ENCODE measurements at places on chromosomes 13 and 19.

DNA sequence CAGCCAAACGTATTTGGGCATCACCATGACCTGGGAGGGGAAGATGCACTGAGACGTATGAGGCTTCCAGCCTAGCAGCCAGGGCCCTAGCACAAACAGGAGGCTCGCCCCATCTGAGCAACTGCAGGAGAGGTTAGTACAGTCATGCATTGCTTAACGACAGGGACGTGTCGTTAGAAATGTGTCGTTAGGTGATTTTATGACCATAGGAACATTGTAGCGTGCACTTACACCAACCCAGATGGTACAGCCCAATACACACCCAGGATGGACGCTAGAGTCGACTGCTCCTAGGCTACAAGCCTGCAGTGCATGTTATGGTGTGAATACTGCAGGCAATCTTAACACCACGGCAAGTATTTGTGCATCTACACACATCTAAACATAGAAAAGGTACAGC is 9.3 kb downstream of the CD177 start:
- DNase-seq = no peak

- no peak for DNase-seq
These were observed 3.6 kb upstream of the HAMP start for GRCh38 chr19:35278578-35279284.

GRCh38 chr19:35266520-35267352 is 2.0 kb upstream of the USF2 start:
- no peak for DNase-seq

- no peak for DNase-seq
These were observed 9.8 kb downstream of the MVB12A start for GRCh38 chr19:17429641-17430113.

DNA sequence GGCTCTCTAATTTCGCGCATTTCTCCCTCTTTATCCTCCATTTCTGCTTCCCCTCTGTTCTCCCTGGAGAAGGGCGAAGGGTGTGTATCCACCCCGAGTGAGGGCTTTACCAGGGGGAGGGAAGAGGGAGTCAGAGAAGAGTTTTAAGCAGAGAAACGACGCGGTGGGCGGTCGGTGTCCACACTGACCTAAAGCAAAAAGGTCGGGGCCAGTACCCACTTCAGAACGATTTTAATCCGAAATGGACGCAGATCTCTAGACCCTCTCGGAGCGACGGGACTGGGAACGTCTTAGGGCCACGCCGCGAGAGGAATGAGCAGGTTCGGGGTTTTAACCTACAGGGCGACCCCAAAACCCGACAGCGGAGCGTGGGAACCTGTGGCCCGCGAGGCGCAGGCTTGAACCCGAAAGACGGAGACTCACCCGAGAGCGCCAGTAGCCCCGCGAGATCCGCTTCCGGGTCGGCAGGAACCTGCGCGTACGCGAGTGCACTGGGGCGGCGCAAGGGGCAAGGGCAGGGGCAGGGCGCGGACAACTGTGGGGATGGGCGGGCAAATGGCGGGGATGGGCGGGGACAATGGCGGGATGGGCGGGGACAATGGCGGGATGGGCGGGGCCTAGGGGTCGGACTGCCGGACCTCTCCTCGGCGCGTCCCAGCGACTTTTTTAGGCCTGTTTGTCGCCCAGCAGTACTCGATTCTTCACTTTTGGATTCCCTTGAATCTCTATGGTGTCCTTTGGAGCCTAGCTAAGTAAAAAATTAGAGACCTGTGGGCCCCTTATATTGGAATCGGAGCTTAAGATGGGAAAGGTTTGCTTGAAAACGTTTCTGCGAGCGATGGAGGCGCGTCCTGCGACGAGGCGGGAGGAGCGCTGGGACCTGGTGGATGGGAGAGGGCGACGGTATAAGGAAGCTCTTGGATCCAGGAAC is at the start of gene ZNF677:
ZNF677 (minus strand) TSS at position 463 of the 931 bp plus-strand sequence. CDS start 3,323 bp downstream, outside the sequence.
- DNase-seq = peak; percentile 95

DNA sequence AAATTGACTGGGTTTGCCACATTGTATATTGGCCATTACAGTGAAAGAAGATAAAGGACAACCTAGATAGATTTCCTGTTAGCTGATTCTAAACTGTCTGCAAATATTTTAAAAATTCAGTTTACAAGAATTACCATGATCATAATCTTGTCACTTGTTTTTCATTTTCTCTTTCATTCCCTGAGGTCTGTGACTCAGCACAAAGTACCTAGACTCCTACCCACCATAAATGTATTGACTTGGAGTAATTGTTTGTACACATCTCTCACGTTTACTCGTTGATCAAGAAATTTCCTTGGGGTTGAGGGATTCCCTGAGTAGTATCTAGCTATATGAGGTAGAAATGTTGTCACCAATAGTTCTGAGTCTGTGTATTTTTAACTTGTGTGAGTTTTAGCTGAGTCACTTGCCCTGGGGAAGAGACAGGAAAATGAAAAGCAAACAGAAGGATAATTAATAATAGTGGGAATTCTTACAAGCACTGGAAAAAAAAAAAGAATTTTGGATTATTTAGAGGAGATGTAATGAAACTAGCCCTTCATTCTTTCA is 299.2 kb upstream of the DACH1 start:
- DNase-seq = no peak

DNA sequence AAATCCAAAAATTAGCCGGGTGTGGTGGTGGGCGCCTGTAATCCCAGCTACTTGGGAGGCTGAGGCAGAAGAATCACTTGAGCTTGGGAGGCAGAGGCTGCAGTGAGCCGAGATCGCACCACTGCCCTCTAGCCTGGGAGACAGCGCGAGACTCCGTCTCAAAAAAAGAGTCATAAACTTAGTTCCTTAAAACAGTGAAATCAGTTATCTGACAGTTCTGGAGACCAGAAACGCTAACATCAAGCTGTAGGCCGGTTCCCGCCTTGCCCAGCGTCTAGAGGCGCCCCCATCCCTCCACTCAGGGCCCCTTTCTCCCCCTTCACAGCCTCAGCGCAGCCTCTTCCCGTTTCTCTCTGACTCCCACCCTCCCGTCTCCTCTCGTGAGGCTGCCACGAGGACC is 11.9 kb downstream of the ADAT3 start:
- no peak for DNase-seq

- DNase-seq = no peak
These were observed 463.4 kb upstream of the MIR17HG start for GRCh38 chr13:90884066-90884465.

- no peak for DNase-seq
These were observed 3.6 kb downstream of the CACNG7 start for GRCh38 chr19:53912653-53913052.

DNA sequence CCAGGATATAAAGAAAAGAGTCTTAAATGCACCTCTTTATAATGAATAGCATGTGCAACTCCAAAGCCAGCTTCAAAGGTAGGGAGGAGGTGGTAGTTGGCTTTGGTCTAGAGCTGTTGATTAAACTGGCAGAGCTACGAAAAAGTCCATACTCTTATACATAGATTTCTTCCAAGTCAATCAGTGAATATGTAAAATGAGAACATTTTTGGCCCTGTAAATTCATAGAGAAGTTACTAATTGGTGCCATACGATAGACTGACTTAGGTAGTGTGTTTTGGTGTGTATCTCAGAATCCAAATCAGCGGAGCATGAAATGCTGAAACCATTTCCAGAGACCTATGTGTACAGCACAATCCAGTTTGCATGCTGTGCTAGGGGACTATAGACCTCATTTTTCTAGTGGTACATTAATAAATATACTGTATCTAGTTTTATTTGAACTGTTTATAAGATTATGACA is 17.1 kb upstream of the DPY19L3 start:
- DNase-seq = no peak

GRCh38 chr13:85040215-85040614 is 759.0 kb downstream of the SLITRK6 start:
- DNase-seq = no peak

DNA sequence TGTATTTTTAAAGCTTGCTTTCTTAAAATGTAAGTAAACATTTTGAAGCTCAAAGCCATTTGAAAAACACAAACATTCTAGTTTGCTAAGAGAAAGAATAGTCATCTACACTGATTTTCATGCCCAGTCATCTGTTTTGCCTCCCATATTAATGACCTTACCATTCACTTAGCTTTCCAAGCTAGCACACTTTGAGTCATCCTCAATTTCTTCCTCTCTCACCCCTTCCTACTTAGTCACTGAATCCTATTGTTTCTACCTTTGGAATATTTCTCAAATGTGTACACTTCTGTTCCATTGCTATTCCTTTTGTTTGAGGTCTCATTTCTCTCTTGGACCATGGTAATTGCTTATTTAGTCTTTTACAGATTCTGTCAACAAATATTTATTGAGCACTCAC is 7.3 kb upstream of the HS6ST3 start:
- DNase-seq = no peak

GRCh38 chr13:112804374-112804773 is 114.5 kb downstream of the ATP11A start:
- peak; percentile 17 for DNase-seq

DNA sequence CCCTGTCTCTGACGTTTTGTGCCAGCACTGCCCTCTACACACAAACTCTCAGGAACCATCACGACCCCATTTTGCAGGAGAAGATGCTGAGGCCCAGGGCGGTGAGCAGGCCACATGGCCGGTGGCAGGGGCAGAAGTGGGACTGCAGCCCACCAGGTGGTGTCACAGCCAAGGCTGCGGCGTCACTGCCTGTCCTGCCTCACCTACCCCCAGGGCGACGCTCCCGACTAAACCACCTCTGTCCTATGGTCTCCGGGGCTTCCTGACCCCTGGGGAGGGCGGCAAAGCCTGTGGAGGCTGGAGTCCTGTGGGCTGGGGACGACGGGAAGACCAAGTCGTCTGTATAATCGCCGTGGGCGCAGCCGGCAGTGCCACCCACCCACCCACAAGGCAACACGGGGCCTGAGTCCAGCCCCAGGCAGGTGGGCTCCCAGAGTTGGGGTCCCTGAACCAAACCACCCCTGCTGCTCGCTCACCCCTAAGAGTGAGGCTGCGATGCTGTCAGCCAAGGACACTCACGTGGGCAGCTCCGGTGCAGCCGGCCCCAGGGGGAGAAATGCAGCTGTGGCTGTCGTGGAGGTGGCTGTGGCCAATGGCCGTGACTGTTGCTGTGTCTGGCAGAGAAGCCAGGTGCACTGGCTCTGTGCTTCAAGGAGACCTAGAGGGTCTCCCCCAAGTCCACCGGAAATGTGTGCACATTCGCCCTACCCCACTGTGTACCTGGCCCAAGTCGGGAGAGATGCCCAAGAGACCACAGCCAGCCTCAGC is 29.7 kb downstream of the RASA3 start:
- DNase-seq = peak; percentile 18

DNA sequence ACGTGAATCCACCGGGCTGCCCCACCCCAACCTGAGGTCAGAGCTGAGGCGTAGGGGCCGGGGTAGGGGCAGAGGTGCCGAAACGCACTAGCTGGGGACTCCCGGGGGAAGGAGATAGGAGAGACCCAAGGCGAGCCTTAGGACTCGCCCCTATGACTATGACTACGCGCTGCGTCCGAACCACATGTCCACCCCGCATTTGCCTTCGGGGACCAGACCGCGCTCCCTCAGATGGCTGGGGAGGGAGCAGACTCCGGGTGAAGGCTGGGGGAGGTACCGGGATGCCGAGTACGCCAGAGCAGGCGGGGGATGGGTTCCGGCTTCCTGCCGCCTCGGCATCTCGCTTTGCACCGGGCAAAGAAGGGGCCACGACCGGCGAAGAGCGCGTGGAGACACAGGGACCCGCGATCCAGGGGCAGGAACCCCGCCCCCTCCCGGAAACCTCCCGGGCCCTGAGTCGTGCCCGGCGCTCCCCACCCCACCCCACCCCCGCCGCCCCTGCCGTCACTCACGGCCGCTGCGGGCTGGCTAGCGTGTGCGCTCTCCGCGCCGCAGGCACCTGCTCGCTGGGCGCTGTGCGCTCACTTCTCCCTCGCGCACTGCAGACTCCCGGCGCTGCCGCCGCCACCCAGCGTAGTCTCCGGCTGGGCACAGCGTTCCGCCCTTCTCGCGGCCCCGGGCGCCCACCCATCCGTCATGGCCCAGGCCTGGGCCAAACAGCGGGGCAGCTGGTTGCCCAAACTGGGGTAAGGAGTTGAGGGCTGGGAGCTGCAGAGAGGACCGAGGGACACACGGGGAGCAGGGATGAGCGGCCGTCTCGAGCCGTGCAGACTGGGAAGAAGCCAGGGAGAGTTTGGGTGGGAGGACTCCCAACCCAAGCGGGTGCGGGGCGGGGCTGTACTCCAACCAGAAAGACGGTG is 622 bp upstream of the VSTM2B start:
- no peak for DNase-seq

DNA sequence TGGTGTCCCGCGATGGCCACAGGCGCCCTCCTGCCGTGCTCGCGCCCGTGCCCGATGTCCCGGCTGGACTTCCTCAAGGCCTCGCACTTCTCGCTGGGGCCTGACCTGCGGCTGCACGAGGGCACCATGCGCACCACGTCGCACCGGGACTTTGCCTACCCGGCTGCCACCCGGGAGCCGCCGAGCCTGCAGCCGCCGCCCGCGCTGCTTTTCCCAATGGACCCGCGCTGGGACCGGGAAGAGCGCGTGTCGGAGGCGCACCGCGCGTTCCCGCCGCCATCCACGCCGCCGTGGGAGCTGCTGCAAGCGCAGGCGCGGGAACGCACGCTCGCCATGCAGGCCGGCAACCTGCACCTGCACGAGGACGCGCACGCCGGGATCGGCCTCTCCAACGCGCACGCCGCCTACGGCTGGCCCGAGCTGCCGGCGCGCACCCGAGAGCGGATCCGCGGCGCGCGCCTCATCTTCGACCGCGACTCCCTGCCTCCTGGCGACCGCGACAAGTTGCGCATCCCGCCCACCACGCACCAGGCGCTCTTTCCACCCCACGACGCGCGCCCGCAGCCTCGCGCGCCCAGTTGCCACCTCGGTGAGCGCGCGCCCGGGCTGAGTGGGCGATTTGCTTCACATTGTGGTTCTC is 12.1 kb upstream of the PEX11G start:
- DNase-seq = peak; percentile 70

DNA sequence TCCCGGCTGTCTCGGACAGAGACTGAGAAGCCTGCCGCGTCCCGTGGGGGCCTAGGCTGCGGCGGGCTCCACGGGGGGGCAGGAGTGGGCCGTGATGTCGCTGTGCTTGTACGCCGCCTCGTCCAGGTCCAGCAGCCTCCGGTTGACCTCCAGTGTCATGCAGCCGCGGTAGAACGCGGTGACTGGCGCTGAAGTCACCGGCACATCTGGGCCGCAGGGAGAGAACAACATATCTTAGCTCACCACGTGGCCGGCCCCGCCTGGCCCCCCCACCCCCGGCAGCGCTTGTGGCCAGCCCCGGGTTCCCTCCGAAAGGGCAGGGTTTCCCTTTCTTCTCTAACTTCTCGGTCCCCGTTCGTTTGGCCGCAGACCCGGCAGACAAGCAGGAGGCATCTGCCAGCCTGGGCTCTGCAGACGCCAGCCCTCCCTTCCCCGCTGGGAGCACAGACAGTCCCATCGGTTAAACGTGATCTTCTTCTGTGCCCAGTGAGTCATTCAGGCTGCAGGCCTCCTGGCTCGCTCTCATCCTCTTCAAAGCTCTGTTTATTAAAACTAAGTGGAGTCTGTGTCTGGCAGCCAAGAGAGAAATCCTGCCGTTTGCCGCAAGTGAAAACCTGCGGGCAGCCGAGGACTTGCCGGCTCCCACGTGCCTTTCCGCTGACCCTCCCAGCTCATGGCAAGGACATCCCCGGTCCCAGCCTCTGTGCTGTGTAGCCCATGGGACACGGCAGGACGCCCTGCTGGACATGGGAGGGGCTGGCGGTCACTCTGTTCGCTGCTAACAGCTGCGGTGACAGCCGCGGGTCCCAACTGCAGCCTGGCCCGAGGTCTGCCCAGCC is 42.8 kb downstream of the GAS6 start:
- peak; percentile 78 for DNase-seq

- DNase-seq = no peak
These were observed 23.7 kb upstream of the CERS4 start for GRCh38 chr19:8185343-8186068.

Measured in right hindlimb (tissue), 1 donor.